ENCODE measurements at places on chromosomes 2 and 18.

DNA sequence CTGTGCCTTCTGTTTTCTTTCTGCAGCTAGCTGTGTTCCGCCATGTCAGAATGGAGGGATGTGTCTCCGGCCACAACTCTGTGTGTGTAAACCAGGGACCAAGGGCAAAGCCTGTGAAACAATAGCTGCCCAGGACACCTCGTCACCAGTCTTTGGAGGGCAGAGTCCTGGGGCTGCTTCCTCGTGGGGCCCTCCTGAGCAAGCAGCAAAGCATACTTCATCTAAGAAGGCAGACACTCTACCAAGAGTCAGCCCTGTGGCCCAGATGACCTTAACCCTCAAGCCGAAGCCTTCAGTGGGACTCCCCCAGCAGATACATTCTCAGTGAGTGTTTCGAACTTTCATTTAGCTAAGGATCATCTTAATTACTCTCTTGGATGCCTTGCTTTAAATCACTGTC lies 74.1 kb downstream of the LTBP1 start:
- no peak for DNase-seq

- no peak for DNase-seq
Measured at GRCh38 chr2:239822146-239822831, 202.9 kb downstream of the NDUFA10 start.

- no peak for DNase-seq
Measured at GRCh38 chr18:5456577-5457461, 87.0 kb downstream of the EPB41L3 start.

DNA sequence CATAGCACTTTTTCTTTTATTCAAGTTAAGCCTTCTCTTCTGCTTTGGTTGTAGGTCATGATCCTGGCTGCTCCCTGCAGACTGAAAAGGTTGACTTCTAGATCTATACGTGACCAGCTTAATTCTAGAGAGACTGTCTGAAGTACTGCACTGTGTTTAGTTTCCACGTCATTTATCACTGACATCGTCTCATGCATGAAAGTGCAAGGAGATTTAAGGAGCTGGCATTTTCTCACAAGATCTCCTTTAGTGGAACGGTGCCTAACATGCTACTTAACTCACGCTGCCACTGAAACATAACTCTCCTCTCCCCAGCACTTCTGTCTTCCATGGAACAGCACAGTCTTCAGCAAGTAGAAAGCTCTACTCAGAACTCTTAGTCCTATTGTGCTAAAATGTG lies 583.0 kb upstream of the KLHL29 start:
- DNase-seq, result no peak

DNA sequence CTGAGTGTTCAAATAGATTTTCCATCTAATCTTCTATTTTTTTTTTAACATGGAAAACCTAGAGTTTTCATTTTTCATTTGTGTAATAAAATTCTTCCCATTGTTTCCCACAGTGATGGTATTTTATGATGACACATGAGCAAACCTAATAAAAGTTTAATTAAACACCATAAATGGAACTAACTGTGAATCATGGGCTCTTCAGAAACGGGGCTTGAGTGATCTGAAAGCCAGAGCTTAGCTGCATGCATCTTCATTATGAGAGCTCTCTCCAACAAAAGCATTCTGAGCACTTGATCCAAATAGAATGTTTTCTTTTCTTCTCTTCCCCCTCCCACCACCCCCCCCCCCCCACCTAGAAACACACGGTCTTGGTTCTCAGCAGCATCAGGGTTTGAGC lies 82.1 kb upstream of the REV1 start:
- no peak for DNase-seq

DNA sequence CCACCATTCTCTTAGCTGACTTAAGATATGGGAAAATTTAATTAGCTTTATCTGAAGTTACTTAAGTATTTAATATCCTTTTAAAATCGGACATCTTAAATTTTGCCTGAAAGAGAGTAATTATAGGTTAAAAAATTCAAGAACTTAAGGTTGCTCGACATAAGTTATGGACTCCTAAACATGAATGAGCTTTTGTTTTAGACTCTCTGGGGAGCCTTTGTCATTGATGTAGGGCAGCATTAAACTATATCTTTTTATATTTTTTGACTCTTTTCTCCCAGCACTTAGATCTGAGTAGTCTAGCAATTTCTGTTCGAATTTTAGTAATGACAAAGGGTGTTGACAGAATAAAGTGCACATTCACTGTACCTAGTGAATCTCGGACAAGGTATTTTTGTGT lies 4.7 kb downstream of the PHLPP1 start:
- DNase-seq, result no peak

Measured in activated B cell treated with CpG ODN at 0.5 μM for 24 hours (primary cell).